Stimulated activated naive CD4-positive, alpha-beta T cell treated with Interleukin-2 at 50 U/mL for 16 hours (primary cell): ENCODE measurements at places on chromosomes 2 and 18.
A peak's percentile ranks its signal among the peaks of the same experiment; 100 is the strongest.

DNA sequence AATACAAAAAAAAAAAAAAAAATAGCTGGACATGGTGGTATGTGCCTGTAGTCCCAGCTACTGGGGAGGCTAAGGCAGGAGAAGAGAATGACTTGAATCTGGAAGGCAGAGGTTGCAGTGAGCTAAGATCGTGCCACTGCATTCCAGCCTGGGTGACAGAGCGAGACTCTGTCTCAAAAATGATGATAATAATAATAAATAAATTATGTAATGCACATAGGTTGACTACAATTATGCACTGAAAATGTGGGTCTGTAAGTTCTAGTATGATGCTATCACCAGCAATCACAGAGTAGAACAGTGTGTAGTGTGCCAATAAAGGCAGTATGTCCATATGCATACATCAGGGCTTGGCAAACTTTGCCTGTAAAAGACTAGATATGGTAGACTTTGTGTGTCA, 55.6 kb upstream of the MYCN start:
- no peak for DNase-seq

DNA sequence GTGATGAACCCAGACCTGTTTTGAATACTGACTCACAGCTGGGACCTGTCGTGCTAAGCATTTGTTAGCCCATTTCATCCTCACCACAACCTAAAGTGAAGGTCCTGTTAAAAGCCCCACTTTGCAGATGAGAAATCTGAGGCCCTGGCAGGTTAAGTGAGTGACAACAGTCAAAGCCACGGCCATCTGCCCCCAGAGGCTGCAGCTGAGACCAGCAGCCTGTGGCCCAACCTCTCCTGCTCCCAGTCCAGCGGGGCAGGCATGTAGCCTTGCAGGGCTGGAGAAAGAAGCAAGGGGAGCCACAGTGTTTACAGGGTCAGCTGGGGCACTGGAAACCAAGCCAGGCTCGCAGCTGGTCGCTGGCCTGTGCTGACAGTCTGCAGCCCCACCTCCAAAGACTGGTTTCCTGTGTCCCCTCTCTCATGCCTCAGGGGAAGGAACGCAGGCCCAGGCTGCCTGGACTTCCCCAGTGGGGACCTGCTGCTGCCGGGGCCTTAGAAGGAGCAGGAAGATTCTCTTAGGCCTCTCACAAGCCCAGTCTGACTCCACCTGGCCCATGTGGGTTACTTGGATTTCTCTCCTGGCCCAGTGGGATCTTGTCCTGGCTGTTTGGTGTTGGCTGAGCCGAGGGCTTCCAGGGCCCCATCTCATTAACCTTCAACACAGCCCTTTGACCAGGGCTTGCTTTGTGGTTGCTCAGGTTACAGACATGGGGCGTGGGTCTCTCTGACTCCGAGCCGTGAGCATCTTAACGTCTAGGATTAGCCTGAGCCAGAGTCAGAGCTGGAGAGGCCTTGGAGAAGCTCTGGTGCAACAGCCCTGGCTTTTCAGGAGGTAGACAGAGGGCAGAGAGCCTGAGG, 1.7 kb downstream of the INPP5D start:
- DNase-seq = peak; percentile 43

DNA sequence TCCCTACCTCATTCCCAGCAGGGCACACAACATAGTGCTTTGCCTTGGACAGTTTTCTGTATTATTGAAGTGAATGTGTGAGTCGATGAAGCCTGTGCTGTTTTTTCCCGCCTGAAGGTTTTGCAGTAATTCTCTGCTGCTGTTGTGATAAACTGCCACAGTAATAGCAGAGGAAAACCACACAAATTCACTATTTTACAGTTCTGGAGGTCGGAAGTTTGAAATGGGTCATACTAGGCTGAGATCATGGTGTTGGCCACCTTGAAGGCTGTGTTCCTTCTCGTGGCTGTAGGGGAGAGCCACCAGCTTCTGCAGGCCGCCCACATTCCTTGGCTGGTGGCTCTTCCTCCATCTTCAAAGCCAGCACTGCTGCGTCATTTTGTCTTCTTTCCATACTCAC, 678 bp upstream of the SLC16A14 start:
- no peak for DNase-seq

DNA sequence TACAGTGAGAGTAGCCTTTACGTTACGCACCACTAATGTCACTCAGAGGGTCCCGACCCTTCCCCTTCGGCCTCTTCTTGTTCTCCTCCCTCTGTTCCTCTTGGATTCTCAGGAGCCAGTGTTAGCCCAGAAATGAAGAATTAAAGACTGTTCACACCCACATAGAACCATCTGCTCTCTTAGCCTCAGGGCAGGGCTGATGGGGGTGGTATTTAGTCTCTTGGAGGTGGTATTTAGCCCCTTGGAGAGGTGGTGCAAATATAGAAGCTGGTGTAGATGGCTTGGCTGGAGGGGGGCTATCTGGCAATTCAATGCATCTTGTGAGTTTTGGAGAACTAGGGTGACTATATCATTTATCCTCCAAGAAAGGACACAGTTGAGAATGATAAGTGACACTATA, 286.5 kb downstream of the PRKCE start:
- DNase-seq = no peak

DNA sequence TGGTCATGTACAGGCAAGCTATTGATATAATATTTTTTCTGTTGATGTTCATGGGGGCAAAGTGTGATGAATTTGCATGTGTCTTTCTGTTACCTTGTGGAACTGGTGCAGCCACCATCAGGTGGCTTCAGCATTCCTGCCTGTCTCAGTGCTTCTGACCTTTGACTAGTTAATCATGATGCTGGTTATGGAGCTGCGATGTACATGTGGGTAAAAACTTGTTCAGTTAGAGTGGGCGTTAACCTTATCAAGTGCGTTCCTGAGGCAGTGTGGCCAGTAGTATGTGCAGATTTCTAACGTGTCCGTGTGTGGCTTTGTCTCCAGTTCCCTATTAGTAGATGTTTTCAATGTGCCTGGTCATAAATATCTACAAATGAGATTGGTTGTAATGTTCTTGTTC, 127.4 kb upstream of the ZSWIM2 start:
- DNase-seq = no peak

DNA sequence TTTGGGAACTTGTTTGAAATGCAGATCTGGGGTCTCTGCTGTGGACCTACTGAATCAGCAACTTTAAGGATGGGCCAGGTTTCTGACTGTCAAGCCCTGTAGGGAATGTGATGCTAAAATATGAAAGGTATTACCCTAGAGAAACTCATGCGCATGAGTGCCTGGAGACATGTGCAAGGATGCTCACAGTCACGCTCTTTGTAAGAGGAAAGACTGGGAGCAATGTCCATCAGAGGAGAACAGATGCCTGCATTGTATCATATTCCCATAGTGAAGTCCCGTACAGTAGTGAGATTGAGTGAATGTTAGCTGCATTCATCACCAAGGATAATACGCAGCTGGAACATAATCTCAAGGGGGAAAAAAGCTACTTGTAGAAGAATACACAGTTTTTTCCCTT, 14.1 kb downstream of the ZNF407 start:
- DNase-seq = no peak

- DNase-seq = peak; percentile 8
These were observed 593 bp upstream of the SDC1 start for GRCh38 chr2:20225294-20226151.

- DNase-seq = no peak
These were observed 140.1 kb upstream of the ASB18 start for GRCh38 chr2:236404346-236404745.

- DNase-seq = no peak
These were observed 221.7 kb downstream of the LTBP1 start for GRCh38 chr2:33168425-33168824.

- DNase-seq = no peak
These were observed 74.0 kb upstream of the SESTD1 start for GRCh38 chr2:179338681-179339080.

- no peak for DNase-seq
These were observed 315.8 kb upstream of the KLHL29 start for GRCh38 chr2:23069156-23069555.

- no peak for DNase-seq
These were observed 75.7 kb downstream of the MYO5B start for GRCh38 chr18:50119296-50119695.

GRCh38 chr2:133135035-133135654, 433.1 kb downstream of the NCKAP5 start:
- no peak for DNase-seq

GRCh38 chr2:9652898-9653479, 22.2 kb upstream of the YWHAQ start:
- DNase-seq = no peak

- DNase-seq = no peak
These were observed 4.2 kb upstream of the HOXD13 start for GRCh38 chr2:176088048-176088936.

GRCh38 chr2:112995346-112995920, 9.8 kb upstream of the IL36A start:
- DNase-seq = no peak

DNA sequence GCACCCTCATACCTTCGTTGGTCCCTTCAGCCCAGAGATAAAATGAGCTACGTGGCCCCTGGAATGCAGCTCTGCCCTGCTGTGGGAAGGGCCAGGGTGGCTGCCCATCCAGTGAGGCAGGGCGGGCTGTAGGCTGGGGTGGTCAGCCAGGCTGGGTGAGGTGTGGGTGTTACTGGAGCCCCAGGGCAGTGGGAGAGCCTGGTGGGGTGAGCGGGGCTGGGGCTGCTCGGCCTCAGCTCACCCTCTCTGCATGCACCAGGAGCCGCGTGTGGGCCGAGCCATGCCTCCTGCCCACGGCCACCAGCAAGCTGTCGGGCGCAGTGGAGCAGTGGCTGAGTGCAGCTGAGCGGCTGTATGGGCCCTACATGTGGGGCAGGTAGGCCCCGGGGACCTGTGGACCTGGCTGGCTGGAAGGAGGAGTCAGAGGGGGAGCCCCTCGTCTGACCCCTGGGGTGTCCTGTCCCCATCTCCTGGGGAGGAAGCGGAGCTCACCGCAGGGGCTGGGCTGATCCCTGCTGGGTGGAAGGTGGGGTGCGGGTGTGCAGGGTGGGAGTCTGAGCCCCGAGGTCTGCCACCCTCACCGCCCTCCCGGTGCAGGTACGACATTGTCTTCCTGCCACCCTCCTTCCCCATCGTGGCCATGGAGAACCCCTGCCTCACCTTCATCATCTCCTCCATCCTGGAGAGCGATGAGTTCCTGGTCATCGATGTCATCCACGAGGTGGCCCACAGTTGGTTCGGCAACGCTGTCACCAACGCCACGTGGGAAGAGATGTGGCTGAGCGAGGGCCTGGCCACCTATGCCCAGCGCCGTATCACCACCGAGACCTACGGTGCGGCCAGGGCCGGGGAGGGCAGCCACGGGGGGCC, 5.5 kb downstream of the RNPEPL1 start:
- DNase-seq = no peak

DNA sequence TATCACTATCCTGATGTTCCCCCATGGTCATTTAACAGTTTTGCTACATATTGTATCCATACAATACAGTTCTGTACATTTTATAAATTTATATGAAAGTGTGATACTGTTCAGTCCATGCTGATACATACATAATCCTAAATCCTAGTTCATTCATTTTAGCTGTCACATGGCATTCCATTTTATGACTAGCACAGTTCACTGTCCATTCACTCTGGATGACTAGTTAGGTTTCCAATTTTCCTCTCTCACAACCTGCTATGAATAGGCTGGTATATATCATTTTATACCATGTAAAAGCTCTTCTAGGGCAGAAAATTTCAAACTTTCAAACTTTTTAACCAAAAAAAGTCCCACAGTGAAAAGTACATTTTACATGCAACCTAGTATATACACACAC, 15.2 kb downstream of the SMAD2 start:
- no peak for DNase-seq

DNA sequence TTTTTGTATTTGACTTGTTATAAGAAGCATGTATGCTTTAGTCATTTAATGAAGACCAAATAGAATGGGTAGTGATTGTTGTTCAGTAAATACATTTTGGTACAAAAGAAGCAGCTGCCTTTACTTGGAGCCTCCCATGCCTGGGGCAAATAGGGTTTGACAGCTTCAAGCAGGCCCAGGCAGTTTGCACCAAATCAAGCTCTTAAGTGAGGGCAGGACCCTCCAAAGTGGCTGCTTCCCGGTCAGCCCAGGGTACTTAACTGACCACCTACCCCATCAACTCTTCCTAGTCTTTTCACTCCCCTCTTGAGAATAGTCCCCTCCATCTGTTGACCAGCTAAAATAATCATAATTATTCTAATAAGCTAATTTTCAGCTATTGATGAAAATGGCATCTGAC, 5.2 kb downstream of the MAPRE3 start:
- no peak for DNase-seq

DNA sequence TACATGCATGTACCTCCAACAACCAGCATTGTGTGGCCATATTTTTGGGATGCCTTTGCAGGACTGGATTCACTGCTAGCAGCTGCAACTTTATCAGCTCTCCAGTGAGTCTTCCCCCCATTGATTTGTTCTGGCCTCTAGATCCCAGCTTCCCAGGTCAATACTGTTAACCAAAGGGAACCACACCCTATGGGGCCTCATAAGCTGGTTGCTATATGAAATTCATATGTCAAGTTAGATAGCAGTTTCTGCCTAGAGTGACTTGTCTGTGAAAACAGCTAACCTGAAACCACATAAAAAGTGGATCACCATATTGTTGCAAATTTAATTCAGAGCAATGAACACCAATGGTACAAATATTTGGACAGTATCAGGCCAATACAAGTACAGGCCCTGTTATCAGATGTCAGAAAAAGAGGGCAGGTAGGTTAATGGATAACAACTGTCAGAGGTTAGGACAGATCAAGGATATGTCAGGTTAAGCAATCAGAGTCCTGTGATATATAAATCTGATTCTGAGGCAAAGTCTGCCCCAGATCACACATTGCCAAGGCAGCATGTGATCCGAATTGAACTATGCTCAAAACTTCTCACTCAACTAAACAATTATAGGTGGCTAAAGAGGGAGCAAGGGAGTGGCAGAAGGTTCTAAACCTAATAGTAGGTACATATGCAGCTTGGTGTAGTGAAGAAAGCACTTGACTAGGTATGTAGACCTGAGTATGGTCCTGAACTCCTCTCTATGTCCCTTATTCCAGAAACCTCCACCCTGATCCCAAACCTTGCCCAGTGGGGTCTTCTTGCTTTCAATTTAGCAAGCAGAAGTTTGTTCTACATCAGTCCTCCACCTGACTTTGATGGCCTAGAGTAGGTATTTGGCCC, 310.2 kb upstream of the STON1 start:
- DNase-seq = no peak

DNA sequence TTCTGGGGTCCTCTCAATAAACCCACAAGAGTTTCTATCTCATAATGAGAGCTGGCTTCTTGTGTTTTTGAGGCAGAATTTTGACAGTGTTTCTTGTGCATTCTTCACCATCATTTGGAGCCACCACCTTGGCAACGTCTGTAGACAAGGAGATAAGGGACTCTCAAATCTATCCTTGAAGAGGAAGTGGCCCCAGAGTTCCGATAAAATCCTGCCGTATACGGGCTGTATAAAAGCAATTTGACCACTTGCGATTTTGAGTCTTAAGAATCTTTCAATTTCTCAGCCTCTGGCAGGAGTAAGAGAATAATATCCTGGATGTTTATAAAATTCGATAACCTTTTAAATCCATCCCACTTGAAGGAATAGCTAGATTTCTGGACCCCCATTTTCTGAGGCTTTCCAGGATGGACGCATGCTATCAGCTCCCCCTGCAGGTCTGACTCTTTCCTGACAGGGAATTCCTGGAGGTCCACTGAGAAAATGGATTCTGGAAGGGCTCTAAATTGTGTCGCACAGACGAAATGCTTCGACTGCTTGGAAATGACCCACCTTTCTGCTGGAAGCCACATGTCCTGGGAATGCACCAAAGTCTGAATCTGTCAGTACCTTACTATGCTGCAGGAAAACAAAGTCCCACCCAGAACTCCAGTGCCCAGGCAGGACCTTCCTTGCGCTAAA, 54.1 kb downstream of the E2F6 start:
- DNase-seq = no peak
